ENCODE measurements at places on chromosomes 11 and 22.

DNA sequence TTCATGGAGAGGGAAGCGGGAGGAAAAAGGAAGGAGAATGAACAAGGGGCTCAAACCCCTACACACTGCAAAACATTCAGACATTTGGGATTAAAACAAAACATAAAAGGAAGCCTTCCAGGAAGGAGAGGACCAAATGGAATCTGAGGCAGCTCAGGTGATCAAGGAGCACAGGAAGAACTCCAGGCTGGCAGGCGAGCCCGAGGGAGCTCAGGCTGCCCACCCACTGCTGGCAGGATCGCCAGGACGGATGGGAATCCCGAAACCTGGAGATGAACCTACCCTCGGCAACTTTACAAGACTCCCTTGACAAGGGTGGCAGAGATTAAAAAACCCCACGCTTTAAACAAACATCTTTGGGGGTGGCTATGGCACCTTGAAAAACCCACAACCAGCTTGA lies 5.0 kb upstream of the PYGM start:
- no peak for DNase-seq

GRCh38 chr11:30260813-30261212 lies 30.0 kb downstream of the FSHB start:
- DNase-seq, result no peak

DNA sequence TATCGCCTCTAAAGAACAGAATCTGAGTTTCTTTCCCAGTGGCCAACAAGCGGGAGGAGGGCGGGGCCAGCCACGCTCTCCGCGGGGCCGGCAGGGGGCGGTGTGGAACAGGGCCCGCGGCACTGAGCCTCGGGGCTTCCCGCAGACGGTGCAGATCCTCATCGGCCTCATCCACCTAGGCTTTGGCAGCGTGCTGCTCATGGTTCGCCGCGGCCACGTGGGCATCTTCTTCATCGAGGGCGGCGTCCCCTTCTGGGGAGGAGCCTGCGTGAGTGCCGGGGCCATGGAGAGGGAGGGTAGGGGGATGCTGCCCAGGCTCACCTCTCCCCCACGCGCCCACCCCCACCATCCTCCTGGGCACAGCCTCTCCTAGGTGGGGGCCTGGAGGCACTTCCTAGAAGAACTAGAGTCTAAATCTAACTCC lies 10.7 kb downstream of the MS4A15 start:
- DNase-seq, result no peak

- DNase-seq, result no peak
These were observed 10.8 kb downstream of the ARAP1 start for GRCh38 chr11:72741429-72741833.

- no peak for DNase-seq
These were observed 982 bp upstream of the SHANK3 start for GRCh38 chr22:50671641-50672040.

- no peak for DNase-seq
These were observed 29.0 kb downstream of the MMP13 start for GRCh38 chr11:102926517-102926916.

DNA sequence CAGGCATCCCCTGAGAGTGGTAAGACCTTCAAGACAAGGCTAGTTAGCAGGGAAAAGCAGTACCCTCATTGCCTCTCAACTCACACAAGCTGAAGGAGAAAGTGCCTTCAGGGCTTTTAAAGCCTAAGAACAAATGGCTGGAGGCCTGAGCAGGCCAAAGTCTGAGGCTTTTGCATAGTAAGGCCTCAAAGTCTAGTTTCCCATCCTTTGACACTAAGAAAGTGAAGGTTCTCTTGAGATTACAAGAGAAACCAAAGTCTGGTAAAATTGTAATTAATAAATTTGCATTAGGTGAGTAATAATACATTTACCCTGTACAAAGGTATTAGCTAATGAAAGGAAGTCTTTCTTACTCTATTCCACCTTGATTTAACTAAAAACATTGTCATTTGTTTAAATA lies 47.0 kb upstream of the CCDC89 start:
- no peak for DNase-seq

DNA sequence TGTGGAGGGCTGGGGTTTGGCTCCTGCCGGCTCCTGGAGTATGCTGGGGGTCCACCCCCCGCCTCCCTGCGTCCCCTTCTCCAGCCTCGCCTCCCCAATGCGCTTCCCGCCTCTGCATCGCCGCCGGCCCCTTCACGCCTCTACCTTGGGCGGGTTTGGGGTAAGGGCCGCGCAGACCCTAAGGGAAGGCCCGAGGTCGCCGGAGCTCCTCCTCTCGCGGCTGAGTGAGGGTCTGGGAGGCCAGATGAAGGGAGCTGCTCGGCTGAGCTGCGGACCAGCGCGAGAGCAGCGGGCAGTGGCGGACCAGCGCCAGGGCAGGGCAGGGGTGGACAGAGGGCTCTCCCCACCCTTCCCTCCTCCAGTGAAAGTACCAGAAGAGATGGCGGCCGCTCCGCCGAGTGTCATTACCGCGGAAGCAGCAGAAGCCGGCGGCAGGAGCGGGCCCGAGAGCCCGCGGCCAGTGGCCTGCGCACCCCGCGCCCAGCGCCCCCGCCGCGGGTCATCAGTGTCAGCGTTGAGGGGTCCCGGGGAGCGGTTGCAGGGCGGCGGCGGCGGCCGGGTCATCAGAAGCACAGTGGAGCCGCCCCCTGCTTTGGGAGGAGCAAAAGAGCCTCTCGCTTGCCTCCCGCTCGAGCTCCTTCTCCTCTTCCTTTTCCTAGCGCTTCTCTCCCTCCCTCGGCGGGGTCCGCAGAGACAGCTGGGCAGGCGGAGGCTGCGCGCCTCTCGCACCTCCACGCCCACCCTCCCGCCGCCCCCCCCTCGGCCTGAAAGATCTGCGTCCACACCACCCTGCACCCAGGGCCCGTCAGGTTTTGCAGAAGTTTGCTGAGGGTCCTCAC lies 255.6 kb upstream of the CADM1 start:
- no peak for DNase-seq

DNA sequence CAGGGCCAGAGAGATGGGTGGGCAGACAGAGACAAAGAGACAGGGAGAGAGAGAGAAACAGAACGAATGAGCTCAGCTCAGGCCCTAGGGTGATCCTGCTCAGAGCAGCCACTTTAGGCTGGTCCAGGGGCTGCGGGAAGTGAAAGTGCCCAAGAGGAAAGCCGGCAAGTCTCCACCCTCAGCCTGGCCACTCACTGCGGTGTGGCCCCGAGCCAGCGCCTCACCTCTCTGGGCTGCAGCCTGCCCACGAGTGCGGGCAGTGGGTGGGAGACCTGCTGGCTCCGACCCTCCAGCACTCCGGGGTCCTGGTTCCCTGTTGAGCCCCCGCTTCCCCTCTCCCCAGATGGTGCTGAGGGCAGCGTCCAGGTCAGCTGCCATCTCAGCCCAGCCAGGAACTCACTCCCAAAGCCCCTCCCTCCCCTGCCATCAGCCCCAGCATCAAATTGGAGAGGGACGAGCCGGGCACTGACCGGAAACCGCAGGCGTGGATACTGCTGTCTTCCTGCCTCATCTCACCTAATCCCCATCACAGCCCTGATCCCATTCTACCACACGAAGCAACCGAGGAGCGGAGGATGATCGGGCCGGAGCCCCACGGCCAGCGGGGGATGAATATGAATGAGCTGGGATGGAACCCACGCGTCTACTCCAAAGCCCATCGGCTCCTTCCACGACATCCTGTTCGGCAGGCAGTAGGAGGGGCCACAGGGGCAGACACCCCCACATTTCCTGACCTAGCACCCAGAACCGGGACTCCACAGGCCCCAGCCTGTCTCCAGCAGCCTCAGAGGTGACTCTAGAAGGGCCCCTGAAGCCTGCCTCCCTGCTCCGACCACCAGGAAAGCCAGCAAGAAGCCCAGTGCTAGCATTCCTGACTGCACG lies 16.9 kb downstream of the ELFN2 start:
- DNase-seq, result no peak

- no peak for DNase-seq
These were observed 13.1 kb downstream of the OR5AK2 start for GRCh38 chr11:57001674-57002401.

- DNase-seq, result no peak
These were observed 74.3 kb downstream of the ACER3 start for GRCh38 chr11:76935042-76935441.

DNA sequence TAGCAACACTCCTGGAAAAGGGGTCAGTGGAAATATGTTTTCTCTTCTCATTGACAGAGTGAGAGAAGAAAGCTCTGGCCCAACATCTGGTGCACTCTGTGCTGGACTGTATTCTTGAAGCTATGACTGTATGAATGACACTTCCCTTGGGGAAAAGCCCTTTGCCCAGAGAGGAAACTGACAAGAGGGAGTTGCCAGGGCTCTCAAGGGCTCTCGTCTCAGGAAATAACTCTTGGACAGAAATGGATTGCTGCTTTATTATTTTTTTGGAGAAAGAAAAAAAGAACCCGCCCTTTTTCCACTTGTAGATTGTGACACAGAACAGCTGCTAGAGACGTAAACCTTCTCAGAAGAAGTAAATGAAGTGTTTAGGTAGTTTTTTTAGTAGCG lies 11.4 kb downstream of the ETS1 start:
- no peak for DNase-seq

DNA sequence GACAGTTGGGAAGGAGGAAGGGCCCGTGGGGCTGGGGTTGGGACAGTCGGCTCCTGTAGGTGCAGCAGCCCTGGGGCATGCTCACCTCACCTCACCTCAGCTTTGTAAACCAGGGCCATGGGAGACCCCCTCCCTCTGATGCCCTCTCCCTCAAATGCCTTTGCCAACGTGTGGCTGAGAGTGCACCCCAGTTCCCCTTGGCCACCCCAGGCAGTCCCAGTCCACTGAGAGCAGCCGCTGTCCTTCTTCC lies 4.2 kb upstream of the NEAT1 start:
- no peak for DNase-seq

- no peak for DNase-seq
These were observed 14.4 kb downstream of the ZBTB16 start for GRCh38 chr11:114073828-114074381.

DNA sequence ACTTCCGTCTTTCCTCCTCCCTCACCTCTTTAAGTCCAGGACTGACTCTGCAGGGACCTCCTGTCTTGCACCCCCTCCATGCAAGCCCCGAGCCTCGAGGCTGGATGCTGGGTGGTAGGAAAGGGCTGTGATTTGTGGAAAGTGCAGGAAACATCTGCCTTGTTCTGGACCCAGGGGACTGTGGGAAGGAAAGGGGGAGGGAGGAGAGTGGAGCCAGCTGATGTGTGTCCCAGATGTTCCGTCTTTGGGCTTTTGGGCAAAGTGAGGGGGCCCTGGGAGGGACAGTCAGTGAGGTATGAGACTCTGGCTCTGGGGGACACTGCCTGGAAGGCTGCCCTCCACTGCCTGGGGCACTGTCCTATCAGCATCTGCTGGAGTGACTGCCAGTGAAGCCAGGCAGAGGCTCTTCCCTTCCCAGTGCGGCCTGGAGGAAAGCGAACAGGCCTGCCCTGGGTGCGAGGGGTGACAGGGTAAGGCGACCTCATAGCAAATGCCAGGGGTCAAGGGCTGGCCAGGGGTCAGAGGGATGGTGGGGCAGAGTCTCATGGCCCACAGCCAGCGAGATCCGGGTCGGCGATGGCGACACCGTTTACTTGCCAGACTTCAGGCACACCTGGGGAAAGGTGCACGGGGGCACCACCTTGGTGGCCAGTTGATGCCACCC lies 1.7 kb downstream of the MRGPRD start:
- DNase-seq, result no peak

GRCh38 chr11:111932611-111932950 lies 4.6 kb upstream of the DIXDC1 start:
- DNase-seq, result no peak

DNA sequence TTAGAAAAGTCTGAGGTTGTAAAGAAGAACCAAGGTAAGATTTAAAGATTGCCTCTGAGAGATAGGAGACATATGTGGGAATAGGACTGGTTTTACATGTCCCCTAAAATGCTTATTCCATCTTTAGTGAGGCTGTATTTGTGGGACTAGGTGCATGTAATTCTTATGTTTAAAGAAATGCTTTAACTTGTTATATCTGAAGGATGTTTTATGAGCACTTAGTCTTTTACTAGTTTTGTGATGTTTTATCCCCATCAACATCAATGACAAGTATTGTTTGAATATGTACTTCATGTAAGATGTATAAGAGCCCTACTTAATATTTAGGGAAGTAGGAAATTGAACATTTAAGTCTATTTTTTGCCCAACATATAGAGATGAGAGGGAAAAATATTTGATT lies 24.7 kb downstream of the GRAMD1B start:
- no peak for DNase-seq

- DNase-seq, result no peak
These were observed 25.0 kb upstream of the RPS13 start for GRCh38 chr11:17102462-17102861.

DNA sequence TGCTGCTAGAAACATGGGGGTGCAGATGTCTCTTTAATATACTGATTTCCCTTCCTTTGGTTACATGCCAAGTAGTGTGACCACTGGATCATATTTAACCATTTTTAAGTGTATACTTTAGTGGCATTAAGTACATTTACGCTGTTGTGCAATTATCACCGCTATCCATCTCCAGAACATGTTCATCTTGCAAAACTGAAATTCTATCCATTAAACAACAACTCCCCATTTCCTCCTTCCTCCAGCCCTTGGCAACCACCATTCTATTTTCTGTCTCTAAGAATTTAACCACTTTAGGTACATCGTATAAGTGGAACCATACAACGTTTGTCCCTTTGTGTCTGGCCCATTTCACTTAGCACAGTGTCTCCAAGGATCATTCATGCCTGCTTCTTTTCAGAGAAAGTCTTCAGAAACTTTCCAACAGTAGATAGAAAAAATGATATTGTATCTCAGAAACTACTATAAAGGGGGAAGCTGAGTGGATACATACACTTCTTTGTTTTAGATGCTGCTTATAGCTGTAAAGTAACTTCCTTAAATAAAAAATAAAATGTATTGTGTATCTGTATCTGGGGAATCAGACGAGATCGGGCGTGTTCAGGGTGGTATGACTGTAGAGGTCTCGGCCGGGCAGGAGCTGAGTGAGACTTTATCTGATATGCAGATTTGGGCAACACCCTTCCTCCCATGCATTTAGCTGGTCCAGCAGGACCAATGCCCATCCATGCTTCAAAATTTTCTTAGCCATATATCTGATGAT lies 44.6 kb upstream of the ZBED5 start:
- DNase-seq, result no peak

GRCh38 chr11:24617856-24618255 lies 121.0 kb downstream of the LUZP2 start:
- DNase-seq, result no peak

DNA sequence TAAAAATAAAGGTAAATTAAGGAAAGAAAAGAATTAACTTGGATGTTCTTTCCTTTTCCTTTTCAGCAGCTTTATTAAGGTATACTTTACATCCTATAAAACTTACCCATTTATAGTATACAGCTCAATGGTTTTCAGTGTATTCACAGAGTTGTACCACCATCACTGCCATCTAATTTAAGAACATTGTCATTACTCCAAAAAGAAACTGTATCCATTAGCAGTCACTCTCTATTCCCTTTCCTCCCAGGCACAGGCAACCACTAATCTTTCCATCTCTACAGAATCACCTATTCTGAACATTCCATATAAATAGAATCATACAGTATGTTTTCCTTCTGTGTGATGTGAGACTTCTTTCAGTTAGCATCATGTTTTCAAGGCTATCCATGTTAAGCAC lies 38.9 kb upstream of the TNRC6B start:
- no peak for DNase-seq

DNA sequence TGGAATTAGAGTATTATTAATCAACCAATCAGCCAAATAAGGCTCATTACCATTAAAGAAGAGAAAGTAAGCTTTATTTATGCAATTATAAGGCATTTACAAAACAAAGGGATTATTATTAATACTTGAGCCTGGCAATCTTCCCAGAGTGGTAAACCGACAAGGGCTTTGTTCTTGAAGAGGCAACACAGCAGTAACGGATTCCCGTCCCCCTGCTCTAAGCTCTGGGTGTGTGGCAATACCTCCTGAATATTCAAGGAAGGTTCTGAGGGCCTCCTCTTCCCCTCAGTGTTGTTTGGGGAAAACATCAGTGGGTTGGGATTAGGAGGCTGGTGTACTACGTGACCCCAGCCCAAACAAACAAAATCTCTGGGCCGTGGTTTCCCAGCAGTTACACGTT lies 176.5 kb downstream of the TENM4 start:
- no peak for DNase-seq

Measured in activated T-cell treated with anti-CD3 and anti-CD28 coated beads, Interleukin-2, amount 50 U/mL, for 4 hours (primary cell).